Stimulated activated CD4-positive, alpha-beta T cell treated with anti-CD3 and anti-CD28 coated beads, Interleukin-1b, Interleukin-23, amount 100 ng/mL, for 4 hours (primary cell): ENCODE measurements at places on chromosomes 1 and 21.

DNA sequence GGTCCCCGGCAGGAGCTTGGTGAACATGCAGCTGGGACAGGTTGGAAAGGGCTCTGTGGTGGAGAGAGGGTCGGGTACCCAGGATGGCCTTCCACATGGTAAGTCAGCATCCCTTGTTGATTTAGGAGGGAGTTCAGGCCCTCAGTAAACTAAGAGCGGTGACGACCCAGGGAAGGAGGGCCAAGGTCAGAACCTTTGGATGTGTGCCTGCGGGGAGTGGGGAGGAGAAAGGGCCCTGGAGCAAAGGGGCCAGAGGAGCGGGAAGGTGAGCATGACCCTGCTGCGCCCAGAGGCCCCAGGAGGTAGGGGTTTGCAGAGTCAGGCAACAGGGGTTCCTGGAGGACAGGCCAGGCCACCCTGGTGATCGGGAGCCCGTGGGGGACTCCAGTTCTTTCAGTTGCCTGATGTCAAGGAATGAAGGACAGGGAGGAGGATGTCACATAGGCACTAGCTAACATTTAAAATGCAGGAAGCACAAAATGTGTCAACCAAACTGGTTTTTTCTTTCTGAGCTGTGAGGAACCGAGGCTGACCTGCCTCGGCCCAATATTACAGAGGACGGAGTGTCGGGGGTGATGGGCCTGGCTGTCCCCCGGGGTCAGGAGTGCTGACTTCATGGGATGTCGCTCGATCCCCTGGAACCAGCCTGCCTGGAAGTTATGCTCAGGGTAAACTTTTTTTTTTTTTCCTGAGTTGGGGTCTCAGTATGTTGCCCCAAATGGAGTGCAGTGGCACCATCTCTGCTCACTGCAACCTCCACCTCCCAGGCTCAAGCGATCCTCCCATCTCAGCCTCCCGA is 117.4 kb upstream of the SLC45A1 start:
- no peak for DNase-seq

- DNase-seq, result no peak
These were observed 669.3 kb downstream of the MATN1 start for GRCh38 chr1:30054126-30054525.

GRCh38 chr1:100757946-100758345 is 38.4 kb downstream of the VCAM1 start:
- DNase-seq, result no peak

DNA sequence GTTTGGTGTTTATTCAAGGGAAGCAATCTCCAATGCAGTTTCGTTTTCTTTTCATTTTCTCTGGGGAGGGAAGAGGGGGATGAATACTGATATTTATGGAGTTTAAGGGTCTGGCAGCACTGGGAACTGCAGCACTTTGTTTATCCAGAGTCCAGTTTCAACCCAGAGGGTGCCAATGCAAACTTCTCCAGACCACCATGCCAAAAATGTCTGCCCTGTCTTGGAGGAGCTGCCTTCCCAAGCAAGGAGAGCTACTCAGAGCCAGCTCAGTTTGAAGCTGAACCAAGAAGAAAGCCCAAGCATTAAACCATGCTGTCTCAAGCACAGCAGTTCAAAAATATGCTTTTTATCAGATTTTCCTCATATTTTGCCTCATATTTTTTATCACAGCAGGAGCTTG is 589.7 kb downstream of the LMO4 start:
- no peak for DNase-seq

DNA sequence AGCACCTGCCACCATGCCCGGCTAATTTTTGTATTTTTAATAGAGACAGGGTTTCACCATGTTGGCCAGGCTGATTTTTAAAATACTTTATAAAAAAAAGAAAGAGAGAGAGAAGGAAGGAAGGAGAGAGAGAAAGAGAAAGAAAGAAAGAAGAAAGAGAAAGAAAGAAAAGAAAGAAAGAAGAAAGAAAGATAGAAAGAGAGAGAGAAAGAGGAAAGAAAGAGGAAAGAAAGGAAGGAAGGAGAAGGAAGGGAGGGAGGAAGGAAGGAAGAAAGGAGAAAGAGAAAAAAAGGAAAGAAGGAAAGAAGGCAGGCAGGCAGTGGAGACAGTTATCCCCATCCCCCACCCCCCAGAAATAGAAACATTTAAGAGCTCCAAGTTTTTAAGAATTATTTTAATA is 69.9 kb downstream of the TOMM20 start:
- DNase-seq, result no peak

DNA sequence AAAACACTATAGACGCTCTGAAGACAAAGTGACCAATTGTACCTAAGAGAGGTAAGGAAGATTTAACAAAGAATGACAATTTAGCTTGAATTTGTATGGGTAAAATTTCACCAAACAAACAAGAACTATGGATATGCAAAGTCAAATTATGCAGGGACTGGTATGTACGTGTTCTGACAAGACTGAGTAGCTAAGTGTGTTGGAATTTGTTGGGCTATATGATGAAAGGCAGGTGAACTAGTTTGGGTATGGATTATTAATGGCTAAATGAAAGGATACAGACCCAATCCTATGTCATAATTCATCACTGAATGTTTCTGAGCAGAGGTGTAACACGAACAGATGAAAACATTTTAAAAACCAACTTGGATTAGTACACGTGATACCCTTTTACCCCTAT is 7.6 kb downstream of the DNTTIP2 start:
- no peak for DNase-seq

DNA sequence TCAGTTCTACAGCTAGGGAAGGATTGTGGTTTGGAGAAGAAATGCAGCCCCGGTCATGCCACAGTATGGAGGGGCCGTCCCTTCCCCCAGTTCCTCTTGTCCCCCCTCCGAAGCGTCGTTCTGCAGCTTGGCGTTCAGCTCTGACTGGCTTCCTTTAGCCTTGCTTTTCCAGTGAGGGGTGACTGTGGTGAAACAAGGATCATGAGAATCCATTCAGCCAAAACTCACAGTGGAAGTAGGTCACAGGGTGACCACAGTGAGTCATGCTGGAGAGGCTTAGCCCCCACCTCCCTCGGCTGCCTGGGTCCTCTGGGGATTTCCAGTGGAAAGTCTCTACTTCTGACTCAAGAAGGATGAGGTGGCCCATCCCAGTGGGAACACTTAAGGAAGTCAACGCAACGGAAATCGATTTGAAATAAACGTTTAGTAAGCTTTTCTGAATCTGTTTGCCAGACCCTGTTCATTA is 37.3 kb upstream of the COL6A2 start:
- DNase-seq, result no peak

DNA sequence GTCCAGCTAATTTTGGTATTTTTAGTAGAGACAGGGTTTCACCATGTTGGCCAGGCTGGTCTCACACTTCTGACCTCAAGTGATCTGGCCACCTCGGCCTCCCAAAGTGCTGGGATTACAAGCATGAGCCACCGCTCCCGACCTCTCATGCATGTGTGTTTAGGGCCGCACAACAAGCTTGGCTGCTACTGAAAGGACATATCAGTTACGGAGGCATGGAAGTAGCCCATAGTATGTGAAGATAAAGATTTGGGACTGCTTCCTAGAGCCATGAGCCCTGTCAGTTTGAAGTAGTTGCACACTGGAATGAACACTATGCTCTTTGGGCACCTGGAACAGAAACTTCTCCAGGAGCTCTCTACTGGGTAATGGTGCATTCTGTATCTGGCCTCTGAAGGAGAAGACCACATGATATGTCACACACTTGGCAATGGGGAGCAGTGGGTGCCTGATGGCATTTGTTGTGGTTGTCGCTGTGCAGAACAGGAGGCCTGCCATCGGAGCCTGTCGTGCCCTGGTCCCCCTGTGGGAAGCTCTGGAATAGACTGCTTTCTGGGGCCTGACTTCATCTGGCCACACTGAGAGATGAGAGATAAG is 144.7 kb upstream of the KIF26B start:
- no peak for DNase-seq

DNA sequence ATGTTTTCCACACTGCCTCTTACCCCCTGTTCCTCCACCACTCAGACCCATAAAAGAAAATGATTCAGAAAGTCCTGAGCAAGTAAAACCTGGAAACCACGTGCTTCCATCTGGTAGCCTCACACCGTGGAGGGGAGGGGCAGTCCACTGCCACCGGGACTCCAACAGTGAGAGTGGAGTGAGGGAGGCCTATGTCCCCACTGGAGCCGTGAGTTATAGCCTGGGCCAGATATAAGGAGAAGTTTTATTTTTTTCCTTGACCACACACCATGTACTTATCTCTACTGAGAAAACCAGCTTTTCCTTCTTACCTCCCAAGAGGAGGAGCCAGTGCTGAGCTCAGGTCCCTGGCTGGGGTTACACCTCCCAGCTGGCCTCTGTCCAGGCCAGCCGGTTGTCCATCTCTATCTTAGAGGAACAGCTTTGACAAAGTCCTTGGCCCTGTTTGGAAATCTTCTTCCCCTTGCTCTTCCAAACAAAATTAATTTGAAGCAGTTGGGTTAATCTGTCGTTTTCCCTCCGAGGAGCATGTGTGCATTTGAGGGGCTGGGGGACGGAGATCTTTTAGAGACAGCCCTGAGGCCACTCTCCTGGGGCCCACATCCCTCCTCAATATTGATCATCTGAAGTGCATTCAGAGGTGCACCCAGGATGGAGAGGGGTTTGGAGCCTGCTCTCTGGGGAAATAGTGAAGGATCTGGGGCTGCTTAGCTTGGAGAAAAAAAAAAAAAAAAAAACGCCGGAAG is 49.1 kb upstream of the SERBP1 start:
- DNase-seq, result no peak

GRCh38 chr1:156246781-156247459 is 936 bp downstream of the PAQR6 start:
- DNase-seq, result no peak

- no peak for DNase-seq
These were observed 16.0 kb upstream of the MTARC2 start for GRCh38 chr1:220732137-220732536.

GRCh38 chr1:11245904-11246719 is 16.2 kb downstream of the MTOR start:
- DNase-seq, result no peak
